ENCODE measurements at places on chromosomes 1 and 21.

GRCh38 chr1:188584119-188584518, 1755.4 kb downstream of the PLA2G4A start:
- DNase-seq, result no peak
- H3K4me3 ChIP-seq, result no peak overlapping the region
- H3K36me3 ChIP-seq, result peaks cover 6% of the 10 kb centered on the region
- no peak overlapping the region for H3K27ac ChIP-seq

DNA sequence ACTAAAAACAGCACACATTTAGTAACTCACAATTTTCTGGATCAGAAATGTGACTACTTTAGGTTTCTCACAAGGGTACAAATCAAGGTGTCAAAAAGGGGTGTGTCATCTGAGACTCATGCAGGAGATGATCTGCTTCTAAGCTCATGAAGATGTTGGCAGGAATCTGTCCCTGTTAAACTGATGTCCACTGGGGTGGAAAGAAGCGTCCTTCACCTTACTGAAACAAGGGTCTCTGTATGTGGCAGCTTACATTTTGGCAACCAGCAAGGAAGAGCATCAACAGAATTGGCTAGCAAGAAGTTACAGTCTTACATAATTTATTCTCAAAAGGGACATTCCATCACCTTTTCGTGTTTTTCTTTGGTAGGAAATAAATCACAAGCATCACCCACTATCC, 1223.8 kb downstream of the AMY1C start:
- no peaks in the 10 kb centered on the region for H3K27me3 ChIP-seq
- DNase-seq, result no peak
- H3K36me3 ChIP-seq, result peaks cover 5% of the 10 kb centered on the region
- no peak overlapping the region for H3K27ac ChIP-seq

- peak; percentile 83 for DNase-seq
- H3K27ac ChIP-seq, result peak within 1 kb of the TSS; percentile 65
- no peaks in the 10 kb centered on the region for H3K36me3 ChIP-seq
These were observed at the start of gene LY9 for GRCh38 chr1:160795951-160796383. Gene LY9 (plus strand): TSS chr1:160796174. CDS start chr1:160796188, 14 bp downstream.

DNA sequence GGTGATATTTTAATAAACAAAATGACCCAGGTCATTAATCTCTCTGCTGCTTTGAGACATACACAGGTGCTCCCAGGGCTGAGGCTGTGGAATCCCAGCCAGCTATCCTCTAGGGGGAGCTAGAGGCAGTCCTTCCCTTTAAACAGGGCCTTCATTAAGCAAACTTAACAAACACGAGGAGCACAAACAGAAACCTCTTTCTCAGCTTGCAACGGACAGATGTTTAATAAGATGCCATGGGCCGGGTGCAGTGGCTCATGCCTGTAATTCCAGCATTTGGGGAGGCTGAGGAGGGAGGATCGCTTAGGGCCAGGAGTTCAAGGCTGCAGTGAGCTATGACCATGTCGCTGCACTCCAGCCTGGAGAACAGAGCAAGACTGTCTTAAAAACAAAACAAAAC, 106.7 kb downstream of the HIVEP3 start:
- peak overlapping the region; percentile 38 for H3K4me3 ChIP-seq
- H3K36me3 ChIP-seq, result no peaks in the 10 kb centered on the region
- no peak for DNase-seq
- H3K27ac ChIP-seq, result no peak overlapping the region
- peaks cover 67% of the 10 kb centered on the region for H3K4me1 ChIP-seq
- no peaks in the 10 kb centered on the region for H3K27me3 ChIP-seq

DNA sequence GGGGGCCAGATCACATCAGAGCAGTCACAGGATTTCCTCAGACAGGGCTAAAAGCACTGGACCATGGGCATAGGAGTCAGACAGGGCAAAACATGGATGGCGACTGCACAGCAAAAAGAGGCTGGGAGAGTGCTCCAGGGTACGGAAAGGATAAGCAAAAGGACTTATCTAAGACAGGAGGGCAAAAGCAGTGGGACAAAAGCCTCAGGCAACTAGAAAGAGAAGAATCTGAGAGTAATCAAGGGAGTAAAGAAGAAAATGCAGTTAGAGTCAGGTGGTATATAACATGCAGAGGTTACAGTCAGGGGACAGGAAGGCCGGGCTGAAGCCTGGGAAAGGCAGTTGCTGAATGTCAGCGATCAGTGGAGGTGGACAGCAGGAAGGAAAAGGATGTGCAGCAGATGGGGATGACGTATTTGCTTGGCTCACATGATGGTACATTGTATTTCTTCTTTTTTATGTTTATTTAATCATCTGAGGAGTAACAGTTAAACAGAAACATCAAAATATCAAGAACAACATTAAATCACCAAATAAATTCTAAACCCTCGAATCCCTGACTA, 63.1 kb upstream of the CNN3 start:
- DNase-seq, result no peak
- no peaks in the 10 kb centered on the region for H3K27me3 ChIP-seq
- H3K4me3 ChIP-seq, result no peak overlapping the region
- H3K36me3 ChIP-seq, result no peaks in the 10 kb centered on the region

- no peak overlapping the region for H3K27ac ChIP-seq
- H3K27me3 ChIP-seq, result no peaks in the 10 kb centered on the region
- H3K4me3 ChIP-seq, result no peak overlapping the region
- H3K4me1 ChIP-seq, result peaks cover 32% of the 10 kb centered on the region
- DNase-seq, result no peak
These were observed 66.8 kb downstream of the COLGALT2 start for GRCh38 chr1:183970516-183971300.

DNA sequence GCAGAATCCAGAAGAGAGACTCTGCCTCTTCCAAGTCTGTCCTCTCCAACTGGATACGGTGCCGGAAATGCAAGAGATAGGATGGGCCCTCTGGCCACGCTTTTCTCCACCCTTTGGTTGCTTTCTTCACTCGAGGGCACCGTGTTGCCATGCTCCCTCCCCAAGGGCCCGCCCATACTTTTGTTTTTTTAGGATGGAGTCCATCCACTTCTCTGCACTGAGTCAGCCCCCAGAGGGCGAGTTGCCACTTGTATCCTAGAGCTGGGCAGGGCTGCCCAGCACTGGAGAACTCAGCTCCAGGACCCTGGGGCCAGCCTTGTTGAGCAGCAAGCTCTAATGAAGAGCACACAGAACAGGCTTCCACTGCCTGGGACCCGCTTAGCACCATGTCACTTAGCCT, 25.5 kb downstream of the IFNGR2 start:
- H3K4me3 ChIP-seq, result no peak overlapping the region
- DNase-seq, result no peak
- H3K36me3 ChIP-seq, result peaks cover 15% of the 10 kb centered on the region
- H3K27me3 ChIP-seq, result peaks cover 6% of the 10 kb centered on the region
- peaks cover 3% of the 10 kb centered on the region for H3K4me1 ChIP-seq

GRCh38 chr1:192099328-192099727, 58.9 kb upstream of the RGS18 start:
- no peak for DNase-seq
- H3K36me3 ChIP-seq, result peaks cover 6% of the 10 kb centered on the region
- no peak overlapping the region for H3K27ac ChIP-seq
- H3K27me3 ChIP-seq, result no peaks in the 10 kb centered on the region
- no peaks in the 10 kb centered on the region for H3K4me1 ChIP-seq

DNA sequence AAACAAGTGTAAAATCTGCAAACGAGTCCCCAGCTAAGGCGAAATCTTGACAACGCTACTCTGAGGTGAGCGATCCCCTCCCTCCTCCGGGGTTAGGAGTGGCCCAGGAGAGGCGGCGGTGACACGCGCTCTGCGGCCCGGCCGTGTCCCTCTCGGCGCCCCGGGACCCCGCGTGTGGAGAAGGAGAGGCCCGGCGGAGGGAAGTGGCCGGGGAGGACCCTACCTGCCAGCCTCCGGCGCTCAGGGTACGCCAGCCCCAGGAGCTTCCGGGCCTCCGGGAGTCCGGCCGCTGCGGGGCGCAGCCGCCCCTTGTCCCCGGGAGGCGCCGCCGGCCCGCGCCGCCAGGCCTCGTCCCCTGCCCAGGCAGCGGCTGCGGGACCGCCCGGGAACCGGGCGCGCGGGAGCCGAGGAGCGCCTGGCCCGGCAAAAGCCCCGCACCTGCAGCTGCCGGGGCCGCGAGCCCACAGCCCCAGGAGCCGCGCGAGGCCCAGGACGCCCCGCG, 543 bp downstream of the ABCB10 start:
- peak; percentile 65 for DNase-seq
- no peaks in the 10 kb centered on the region for H3K36me3 ChIP-seq
- peak overlapping the region; percentile 88 for H3K27ac ChIP-seq
- peak overlapping the region; percentile 91 for H3K4me3 ChIP-seq
- H3K4me1 ChIP-seq, result peaks cover 39% of the 10 kb centered on the region

GRCh38 chr1:222284466-222284865, 263.4 kb downstream of the HHIPL2 start:
- no peak for DNase-seq
- peaks cover 8% of the 10 kb centered on the region for H3K27me3 ChIP-seq
- no peak overlapping the region for H3K4me3 ChIP-seq
- no peaks in the 10 kb centered on the region for H3K4me1 ChIP-seq
- no peaks in the 10 kb centered on the region for H3K36me3 ChIP-seq
- no peak overlapping the region for H3K27ac ChIP-seq

GRCh38 chr21:36852864-36853263, 113.6 kb downstream of the HLCS start:
- H3K36me3 ChIP-seq, result no peaks in the 10 kb centered on the region
- no peak for DNase-seq
- peaks cover 13% of the 10 kb centered on the region for H3K4me1 ChIP-seq
- H3K27me3 ChIP-seq, result no peaks in the 10 kb centered on the region

- peak overlapping the region; percentile 98 for H3K27ac ChIP-seq
- H3K4me1 ChIP-seq, result peaks cover 31% of the 10 kb centered on the region
- no peaks in the 10 kb centered on the region for H3K27me3 ChIP-seq
- H3K36me3 ChIP-seq, result peaks cover 6% of the 10 kb centered on the region
These were observed 774 bp upstream of the DYRK1A start for GRCh38 chr21:37365517-37366481.
